Left lung (tissue), 14 donors: ENCODE measurements at places on chromosomes 16 and 17. TPM values are rescaled to one million over a fixed set of nuclear protein-coding genes. Genes with fewer than 3 reads are reported as not detected.

- DNase-seq, result no peak
Measured at GRCh38 chr17:70750983-70751382, 581.7 kb downstream of the KCNJ2 start.

DNA sequence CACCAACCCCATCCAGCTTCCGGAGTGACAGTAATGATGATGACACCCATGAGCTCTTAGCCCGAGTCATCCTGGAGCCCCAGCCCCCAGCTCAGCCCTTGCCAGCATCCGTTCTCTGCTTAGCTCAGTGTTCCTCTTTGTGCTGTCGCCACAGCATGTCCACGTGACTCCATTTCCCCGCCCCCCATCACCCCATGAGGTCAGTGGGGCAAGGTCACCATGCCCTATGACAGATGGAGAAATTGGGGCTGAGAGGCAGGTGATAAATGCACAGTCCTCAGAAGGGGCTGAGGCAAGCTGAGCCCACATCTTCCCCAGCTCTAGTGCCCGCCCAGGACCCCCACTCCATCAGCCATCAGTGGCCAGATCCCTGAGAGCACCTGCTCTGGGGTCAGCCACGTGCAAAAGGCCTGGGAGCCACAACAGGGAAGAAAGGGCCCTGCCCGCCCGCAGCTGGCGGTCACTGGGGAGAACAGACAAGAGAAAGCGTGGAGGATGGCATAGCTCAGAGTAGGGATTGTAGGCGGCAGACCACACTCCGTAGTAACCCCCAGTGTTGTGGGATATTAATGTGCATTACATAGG is 17.1 kb downstream of the ITGB4 start:
- DNase-seq, result no peak

- no peak for DNase-seq
Measured at GRCh38 chr16:69201787-69202186, 14.8 kb downstream of the SNTB2 start.

GRCh38 chr17:66543526-66543925 is 241.1 kb downstream of the PRKCA start:
- no peak for DNase-seq

The MILR1 gene
- polyA plus RNA-seq, result 5.0 TPM
